Brain pericyte (primary cell): ENCODE measurements at places on chromosomes 16 and 17.

- no peak for DNase-seq
Observed at GRCh38 chr16:55297910-55298479, 26.0 kb upstream of the IRX6 start.

- no peak for DNase-seq
Observed at GRCh38 chr16:87971933-87972332, 20.7 kb downstream of the BANP start.

DNA sequence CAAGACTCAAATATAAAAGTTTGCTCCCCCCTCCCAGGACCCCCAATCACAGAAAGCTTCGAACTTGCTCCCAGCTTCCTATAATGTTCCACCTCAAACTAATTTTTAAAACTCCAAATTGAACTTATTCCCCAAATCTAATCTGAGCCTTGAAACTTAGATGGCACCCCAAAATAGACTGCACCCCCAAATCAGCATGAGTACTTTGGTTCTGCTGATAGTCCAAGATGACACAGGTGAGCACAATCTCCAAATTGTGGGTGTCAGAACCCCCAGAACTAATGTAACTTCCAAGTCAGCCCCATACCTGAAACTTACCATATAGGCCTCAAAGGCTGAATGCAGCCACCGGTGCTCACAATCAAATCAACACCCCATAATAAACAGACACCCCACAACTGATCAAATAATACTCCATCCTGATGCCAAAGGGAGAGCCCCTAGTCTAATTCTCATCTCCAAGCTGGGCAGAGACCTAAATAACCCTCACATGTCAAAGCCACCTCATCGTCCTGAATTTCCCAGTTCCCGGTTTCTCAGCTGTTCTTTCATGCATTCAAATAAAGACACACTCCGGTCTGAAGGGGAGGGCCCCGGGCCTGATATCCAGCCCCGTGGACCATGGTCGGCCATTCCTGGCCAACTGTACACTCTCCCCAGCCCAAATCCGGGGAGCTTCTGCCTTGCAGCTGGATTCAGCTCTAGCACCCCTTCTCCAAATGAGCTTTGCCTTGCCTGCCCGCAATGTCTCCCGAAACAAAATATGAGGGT, 1.8 kb upstream of the BCL6B start:
- DNase-seq: no peak

GRCh38 chr16:25411396-25412081, 153.9 kb upstream of the ZKSCAN2 start:
- no peak for DNase-seq

DNA sequence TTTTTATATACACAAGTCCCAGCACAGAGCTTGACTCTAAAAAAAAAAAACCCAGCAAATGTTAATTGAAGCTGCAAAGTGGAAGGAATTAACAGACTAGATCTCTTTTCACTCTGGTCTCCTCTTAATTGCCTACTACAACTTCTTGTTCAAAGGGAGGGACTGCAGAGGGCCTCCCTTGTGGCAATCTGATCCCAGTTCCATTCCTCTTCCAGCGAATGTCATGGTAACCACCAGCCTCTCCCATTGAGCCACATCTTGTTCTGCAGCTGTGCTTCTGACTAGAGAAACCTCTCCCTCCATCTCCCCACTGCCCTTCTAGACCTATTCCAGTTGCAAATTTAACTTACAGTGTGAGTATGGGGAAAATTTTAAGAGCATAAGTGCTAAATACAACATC, 5.9 kb downstream of the SUPT6H start:
- no peak for DNase-seq

DNA sequence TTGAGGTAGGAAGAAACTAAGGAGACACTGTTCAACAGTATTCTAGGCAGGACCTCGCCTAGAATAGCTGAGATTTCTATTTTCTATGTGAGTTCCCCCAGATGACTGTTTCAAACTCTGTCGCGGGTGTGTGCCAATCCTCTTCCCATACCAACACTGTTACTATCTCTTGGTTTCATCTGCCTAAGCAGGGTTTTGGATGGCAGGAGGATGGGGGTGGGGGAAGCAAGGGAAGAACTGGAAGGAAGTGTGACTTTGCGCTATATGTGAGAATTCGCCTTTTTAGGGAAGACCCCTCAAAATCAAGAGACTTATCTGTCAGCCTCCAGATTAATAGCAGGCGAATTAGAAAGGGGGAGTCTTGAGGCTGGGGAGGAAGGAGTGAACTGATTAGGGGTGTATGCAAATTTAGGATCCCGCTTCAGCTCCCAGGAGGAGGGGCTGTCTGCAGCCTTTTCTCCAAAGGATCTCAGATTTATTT, 521 bp upstream of the G6PC3 start:
- DNase-seq: no peak

DNA sequence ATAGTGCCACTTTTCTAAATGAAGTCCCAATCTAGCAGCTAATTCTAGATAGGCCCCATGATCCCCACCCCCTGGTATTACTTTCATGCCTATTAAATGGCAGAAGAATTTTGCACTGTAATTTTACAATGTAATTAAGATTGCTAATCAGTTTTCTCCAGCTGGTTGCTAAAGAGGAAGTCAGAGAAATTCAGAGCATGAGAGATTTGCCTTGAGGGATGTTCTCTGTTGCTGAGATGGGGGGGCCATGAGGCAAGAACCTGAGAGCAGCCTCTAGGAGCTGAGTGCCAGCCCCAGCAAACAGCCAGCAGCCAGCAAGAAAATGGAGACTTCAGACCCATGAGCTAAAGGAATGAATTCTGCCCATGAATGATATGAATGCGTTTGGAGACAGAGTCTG, 38.9 kb downstream of the SHCBP1 start:
- no peak for DNase-seq

DNA sequence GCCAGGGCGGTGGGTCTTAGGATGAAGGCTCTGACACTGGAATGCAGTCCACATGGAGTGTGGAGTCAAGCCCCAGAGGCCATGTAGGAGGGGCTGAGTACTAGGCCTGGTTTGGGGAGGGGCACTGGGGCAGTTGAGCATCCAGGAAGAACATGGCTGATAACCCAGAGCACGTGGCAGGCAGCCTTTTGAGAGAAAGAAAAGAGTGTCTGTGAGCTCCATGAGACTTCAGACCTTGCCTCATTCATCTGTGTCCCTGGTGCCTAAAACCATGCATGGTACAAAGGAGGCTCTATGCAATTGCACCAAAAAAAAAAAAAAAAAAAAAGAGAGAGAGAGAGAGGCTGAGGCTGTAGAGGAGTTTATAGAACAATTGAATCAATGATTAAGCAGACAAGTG, 14.6 kb downstream of the SLC46A1 start:
- DNase-seq: no peak

GRCh38 chr16:75868636-75869632, 142.6 kb upstream of the CPHXL start:
- DNase-seq: no peak

DNA sequence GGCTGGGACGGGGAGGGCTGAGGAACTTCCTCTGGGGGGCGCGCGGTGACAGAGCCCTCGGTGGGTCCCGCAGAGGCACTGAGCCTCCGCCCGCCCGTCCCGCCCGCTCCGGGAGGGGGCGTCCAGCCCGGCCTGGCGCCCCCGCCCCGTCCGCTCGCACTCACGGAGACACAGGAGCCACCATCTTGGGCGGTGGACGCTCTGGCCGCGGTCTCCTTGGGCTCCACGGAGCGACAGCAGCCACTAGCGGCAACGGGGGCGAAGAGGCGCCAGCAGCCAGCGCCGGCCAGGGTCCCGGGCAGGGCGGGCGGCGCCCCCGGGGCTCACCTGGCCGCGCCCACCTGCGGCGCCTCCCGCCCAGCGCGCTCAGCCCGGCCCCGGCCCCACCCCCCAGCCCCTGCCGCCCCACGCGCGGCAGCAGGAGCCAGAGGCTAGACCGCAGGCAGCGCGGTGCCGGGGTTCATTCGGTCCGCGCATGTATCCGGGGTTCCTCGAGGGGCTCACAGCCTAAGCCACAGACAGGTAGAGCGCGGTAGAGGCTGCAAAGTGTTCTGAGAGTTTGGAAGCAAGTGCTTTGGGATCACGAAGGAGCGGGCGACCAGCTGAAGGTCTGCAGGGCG, at the start of gene C17orf113:
TSS of gene C17orf113 (minus strand) at position 209 of the 620 bp plus-strand sequence. CDS start 7,225 bp downstream, outside the sequence.
- DNase-seq: no peak

DNA sequence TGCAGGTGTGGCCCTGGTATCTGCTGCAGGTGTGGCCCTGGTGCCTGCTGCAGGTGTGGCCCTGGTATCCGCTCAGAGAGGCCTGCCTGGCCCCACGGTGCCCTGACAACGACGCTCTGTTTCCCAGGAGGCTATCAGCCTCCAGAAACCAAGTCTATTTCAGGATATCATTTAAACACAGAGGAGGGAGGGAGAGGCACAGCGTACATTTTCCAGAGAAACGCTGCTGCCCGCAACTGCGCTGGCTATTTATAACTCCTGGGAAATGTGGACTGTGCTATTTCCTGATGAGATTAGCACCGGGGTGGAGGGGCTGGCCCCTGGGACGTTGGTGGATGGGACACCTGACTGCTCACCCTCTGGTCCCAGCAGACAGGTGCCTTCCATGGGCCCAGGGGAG, 22.5 kb downstream of the TIMM22 start:
- no peak for DNase-seq

DNA sequence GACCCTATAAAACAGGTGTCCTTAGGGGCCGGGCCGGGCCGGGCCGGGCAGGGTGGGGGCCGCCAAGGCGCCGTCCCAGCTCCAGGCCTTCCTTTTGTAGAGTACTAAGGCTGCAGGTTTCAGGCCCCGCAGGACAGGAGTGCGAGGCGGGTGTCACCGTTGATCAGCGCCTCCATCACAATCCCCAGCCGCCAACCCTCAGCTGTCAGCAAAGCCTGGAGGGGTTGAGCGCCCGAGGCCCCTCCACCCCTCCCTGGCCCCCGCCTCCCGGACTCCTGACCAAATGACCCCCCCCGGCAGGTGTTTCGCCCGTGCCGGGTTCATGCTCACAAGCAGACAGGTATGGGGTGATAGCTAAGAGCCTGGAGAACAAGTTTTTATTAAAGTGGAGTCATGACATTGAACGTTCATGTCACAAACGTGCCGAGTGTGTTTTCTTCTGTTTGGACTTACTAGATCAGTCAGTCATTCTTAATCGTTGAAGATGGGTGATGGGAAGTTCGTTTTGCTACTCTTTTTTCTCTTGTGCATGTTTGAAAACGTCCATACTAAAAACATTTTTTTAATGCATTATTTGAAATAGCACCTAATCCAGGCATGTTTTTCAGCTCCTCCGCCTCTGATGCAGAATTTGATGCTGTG, 534 bp downstream of the ARL2BP start:
- no peak for DNase-seq

DNA sequence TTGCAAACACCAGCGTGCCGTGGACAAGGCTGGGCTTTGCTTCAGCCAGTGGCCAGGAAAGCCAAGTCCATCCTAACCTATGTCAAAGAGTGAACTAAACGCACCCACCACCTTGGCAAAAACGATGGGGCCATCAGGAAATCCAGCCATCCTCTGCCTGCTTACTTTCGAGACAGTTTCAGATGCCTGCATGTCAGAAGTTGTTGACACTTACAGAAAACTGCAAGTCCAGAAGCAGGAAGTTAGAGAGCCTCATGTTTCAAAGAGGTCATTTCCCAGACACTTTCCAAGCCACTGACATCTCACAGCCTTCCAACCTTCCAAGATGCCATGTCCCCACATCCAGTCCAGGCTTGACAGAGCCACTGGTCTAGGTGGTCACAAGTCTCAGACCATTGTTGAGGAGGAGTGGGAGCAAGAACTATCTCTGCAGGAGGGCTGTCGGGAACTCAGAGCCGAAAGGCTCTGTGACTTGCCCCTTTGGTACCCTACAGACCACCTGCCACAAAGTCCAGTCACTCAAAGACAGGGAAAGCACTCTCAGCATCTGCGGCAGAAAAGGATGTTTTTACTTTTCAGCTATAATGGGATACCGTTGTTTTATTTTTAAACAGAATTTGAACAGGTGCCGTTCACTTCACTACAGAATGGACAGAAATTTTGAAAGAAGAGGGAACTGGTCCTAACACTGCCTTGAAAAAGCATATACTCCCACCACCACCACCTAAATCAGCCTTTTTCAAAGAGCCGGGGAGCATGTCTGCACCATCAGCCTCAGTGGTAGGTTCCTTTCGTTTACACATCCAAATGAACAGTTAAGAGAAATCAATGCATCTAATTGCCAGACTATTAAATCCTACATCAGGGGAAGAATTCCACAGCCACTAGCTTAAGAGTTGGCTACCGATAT, 5.1 kb downstream of the ZNF423 start:
- no peak for DNase-seq

DNA sequence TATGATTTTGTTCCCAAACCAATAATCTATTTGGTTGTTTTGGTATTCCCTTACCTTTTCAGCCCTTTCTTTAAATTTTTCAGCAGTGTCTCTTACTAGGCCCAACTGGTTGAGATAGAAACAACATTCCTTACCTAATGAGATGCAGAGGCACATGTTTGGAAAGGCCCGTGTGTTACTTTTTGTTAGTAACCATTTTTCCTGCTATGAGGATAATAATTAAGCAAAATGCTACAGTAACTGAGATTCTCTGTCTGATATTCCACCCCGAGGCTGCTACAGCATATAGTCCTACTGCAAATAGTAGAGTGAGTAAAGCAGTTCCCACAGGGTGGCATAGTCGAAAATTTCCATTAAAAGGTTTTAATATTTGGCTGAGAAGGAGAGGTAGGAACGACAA, 10.0 kb upstream of the B4GALNT2 start:
- no peak for DNase-seq

DNA sequence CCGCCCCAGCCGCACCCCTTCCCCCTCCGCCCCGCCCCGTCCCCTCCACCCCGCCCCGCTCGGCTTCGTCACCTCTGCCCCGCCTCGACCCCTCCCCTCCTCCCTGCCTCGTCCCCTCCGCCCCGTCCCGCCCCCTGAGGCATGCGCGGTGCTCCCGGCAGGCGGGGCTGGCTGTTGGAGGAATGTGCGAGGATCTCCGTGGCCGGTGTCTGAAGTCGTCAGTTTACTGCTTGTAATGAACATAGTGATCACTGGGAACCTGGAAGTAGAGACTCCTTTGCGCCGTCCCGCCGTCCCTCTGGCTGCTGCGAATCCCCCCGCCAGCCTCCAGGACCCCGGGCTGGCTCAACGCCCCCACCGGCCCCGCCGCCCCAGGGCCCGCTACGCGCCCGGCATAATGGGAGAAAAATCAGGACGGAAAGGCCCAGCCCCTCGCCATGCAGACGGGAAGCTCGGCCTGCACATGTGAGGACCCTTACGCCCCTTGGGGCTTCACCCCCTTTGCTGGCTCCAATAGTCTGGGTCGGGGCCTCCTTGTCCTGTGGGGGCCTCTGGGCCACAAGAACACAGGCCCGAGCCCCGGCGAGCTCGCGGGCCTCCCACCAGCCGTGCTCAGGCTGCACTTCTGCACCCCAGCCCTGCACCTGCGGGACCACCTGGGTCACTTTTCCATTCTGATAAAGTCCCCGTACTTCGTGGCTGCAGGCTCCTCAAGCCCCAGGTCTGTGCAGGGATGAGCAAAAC, 743.1 kb downstream of the KCNJ18 start:
- DNase-seq: no peak

DNA sequence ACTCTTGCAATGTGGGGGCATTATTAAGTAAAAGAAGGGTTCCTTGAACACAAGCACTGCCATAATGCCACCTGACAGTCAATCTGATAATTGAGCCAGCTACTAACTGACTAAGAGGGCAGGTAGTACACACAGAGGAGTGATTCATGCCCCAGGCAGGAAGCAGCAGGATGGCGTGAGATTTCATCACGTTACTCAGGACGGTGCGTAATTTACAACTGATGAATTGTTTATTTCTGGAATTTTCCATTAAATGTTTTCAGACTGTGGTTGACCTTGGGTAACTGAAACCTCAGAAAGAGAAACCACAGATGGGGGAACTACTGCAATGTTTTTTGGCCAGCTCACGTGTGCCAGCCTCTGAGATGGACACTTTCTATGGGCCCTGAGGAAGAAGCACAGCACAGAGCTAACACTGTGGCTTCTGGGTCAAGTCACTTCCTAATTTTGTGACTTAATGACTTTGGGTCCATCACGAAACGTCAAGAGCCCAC, 46.7 kb downstream of the C17orf67 start:
- DNase-seq: no peak
